ENCODE measurements at places on chromosomes 4 and X. TPM values are rescaled to one million over a fixed set of nuclear protein-coding genes. Genes with fewer than 3 reads are reported as not detected.

GRCh38 chr4:139282721-139283075, 2.7 kb upstream of the MGARP start:
- no peak for DNase-seq

DNA sequence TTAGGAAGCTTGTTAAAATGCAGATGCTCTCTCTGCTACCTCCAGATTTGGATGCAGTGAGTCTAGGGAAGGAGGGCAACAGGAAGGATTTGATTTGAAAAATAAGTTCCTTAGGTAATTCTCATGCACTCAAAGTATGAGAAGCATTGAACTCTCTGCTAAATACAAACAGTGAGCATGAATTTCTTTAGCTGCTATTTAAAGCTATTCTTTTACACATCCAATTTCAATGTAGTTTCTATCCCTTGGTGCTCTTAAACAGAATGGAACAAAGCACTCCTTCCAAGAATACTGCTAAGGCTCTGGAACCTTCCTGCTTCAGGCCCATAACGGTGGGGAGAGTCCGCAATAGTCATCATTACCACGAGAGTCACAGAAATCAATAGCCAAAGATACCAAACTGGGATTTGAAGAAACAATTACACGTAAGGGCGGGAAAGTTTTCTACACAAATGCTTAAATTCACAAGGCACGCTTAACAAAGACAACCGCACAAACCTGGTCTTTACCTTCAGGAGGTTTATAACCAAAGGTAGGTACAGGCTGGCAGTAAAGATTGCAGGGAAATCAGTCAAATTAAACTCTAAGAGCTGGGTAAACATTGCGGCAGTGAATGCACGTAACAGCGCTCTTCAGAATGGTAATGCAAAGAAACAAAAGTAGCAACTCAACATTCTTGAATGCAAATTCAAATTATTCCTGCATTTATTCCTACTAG, 123.2 kb upstream of the NAP1L5 start:
- DNase-seq, result no peak

DNA sequence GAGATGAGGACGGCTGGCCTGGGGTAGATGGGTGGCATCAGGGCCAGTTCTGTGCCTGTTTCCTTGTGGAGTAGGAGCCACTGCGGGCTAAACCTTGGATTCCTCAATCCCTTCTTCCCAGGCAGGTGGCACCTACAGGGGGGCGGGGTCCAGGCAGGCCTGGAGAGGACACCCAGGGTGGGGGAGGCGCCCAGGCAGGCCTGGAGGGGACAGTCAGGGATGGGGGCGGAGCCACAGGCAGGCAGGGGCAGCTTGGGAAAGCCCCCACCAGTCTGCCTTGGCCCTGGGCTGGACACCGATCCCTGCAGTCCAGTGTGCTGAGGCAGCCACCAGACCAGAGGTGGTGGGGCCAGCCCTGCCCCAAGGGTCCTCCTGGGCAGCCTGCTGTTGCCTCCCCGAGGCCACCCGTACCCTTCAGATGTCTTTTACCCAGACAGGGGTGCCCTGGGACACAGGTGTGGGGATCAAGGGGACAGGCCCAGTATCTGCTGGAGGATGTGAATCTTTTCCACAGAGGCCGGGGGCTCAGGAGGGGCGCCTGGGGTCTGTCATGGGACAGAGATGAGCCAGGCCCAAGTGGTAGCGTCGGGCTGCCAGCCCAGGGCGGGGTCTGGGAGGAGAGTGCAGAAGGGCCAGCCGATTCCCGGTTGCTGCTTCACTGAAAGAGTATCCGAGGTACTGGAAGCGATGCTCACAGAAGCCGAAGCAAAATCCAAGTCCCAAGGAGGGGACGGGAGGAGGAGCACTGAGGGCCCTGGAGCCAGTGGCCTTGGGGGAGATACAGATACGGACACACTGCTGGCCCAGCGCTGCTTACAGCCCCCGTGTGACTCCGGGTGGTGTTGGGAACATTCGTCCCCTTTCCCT, 34.5 kb downstream of the LRPAP1 start:
- DNase-seq, result no peak

GRCh38 chr4:158870626-158871334, 102.0 kb downstream of the FNIP2 start:
- DNase-seq, result no peak

GRCh38 chr4:138919094-138919936, 96.3 kb upstream of the NOCT start:
- DNase-seq, result peak; percentile 69

- no peak for DNase-seq
These were observed 115.5 kb upstream of the ACSL4 start for GRCh38 chrX:109848461-109849050.

DNA sequence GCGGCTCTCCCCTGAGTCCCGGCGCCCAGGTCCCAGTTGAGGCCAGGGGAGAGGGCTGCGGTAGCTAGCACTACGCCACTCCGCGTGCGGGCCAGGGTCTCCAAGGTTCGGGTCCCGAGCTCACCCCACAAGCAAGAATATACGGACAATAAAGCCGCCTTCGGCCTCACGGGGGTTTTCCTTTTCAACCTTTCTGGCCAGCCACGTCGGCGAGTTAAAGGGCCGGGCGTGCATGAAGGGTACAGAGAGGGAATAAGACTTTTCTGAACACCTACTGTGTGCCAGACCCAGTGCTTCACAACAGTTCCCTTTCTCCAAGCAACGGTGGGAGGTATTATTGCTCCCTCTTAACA, 138.5 kb upstream of the ZIC3 start:
- no peak for DNase-seq

- DNase-seq, result no peak
These were observed 24.0 kb upstream of the PCDH7 start for GRCh38 chr4:30696191-30696590.

GRCh38 chr4:179605196-179605595, 2163.0 kb upstream of the AGA start:
- no peak for DNase-seq

GRCh38 chrX:124098089-124098488, 136.6 kb downstream of the STAG2 start:
- DNase-seq, result peak; percentile 3

DNA sequence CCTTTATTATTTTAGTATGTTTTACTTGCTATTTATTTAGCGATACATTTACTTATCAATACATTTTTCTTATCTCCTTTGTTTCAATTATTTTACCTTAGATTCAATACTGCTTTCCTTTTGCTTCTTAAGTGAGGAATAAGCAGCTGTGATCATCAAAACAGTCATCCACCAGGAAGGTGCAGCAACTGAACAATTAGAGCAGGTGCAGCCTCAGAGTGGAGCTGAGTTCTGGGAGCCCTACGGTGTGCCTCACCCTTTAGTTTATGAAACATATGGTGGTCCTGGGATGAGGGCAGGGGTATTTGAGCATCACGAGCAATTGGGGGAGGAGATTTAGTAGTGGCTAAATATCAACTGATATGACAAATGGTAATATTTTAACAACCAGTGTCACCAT, 111.0 kb downstream of the FRYL start:
- DNase-seq, result no peak

DNA sequence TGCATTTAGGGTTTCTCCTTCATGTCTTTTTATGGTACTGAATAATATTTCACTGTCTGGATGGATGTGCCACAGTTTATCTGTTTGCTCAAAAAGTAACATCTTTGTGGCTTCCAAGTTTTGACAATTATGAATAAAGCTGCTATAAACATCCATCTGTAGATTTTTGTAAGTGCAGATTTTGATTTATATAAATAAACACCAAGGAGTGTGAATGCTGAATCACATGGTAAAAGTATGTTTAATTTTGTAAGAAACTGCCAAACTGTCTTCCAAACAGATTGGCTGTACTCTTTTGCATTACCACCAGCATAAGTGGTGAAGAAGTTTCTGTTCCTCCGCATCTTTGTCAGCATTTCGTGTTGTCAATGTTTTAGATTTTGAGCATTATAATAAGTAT, 158.7 kb upstream of the GIMD1 start:
- no peak for DNase-seq

- no peak for DNase-seq
These were observed 340.9 kb downstream of the CHIC1 start for GRCh38 chrX:73903941-73904340.

DNA sequence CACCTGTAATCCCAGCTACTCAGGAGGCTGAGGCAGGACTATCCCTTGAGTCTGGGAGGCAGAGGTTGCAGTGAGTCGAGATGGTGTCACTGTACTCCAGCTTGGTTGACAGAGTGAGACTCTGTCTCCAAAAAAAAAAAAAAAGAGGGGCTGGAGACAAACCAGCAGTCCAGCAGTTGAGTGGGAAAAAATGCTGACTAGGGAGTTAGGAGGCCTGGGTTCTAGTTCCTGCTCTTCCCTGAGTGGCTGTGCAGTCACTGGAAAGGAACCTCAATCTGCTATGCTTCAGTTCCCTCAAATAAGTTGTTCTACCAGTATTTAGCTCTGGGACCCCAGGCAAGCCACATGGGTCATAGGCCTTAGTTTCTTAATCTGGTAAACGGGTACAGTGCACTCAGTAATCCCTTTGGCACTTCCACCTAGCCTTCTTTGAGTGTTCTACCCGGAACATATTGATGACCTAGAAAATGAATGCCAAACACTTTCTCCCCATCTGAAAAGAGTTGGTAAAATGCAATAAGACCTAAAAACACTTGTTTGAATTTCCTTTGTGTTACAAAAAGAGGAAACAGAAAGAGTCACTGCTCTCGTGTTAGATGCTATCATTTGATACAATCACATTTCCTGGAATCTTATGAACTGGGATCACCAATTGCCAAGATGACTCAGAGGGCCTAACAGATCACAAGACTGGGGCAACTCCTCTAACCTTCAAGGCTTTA, 99.3 kb upstream of the EGFL6 start:
- no peak for DNase-seq

DNA sequence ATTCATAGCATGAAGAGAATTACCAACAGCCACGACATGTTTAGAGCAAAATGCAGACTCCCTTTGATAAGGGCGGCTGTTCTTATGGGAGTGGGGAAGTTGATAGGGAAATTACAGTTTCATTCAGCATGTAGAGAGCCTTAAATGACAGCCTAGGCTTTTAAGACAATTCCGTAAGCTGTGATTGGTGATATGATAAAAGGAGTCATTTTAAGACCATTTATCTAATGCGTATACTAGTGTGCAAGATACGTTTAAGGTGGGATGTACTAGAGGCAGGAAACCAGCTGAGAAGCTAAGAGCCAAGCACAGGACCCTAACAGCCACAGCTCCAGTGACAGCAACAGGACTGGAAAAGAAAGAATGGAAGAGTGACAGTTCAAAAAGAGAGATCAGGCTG, 102.2 kb upstream of the ZFP42 start:
- DNase-seq, result no peak

DNA sequence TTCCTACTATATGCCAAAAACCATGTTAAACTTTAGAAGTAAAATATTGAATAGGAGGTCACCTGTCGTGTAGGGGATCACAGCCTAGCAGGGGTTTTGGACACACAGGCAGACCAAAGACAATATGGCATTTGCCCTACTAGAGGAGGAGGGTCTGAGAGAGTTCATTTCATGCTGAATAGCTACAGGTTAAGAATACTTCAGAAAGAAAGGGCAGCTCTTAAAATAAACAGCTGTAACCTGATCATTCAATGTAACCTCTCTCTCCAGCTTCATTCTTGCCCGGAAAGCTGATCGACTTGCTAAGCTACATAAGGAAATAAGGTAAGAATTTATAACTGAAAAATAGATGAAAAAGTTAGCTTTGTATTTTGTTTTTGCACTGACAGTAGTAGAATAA, 79.9 kb downstream of the MAOA start:
- no peak for DNase-seq

- no peak for DNase-seq
These were observed 8.3 kb upstream of the EDA start for GRCh38 chrX:69607616-69608015.

GRCh38 chr4:41880022-41880837, 55.0 kb upstream of the TMEM33 start:
- DNase-seq, result no peak

GRCh38 chrX:97995834-97996233, 1112.1 kb downstream of the RPA4 start:
- DNase-seq, result no peak

DNA sequence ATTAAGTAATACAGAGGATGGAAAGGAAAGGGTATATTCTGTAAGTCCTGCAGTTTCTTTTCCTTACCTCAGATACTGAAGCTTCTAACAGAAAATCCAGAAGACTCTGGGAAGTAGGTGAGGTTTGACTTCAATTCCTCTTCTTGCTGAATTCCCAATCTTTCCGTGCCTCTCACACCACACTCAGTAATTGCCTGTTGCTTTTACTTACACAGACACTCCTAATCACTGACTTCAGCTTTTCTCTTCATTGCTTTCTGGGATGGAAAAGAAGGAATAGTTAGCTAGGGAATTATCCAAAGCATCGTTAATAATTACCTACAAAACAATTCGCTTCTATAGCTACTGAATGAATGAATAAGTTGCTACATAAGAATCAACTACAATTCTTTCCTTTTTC, 163.6 kb downstream of the FBXO8 start:
- peak; percentile 14 for DNase-seq

DNA sequence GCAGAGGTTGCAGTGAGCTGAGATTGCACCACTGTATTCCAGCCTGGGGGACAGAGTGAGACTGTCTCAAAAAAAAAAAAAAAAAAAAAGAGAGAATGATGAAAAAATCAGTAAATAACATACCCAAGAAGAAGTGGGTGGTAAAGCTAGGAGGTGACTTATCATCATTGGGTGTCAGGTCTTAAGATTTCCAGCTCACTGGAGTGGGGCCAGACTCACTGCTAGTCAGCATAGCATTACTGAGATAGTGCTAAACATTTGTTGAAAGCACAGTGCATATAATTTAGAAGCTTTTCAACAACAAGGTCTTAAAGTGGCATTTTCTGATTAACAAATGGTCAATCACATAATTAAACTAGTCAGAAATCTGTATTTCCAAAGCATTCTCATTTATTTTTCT, 221.8 kb upstream of the GYPA start:
- no peak for DNase-seq

DNA sequence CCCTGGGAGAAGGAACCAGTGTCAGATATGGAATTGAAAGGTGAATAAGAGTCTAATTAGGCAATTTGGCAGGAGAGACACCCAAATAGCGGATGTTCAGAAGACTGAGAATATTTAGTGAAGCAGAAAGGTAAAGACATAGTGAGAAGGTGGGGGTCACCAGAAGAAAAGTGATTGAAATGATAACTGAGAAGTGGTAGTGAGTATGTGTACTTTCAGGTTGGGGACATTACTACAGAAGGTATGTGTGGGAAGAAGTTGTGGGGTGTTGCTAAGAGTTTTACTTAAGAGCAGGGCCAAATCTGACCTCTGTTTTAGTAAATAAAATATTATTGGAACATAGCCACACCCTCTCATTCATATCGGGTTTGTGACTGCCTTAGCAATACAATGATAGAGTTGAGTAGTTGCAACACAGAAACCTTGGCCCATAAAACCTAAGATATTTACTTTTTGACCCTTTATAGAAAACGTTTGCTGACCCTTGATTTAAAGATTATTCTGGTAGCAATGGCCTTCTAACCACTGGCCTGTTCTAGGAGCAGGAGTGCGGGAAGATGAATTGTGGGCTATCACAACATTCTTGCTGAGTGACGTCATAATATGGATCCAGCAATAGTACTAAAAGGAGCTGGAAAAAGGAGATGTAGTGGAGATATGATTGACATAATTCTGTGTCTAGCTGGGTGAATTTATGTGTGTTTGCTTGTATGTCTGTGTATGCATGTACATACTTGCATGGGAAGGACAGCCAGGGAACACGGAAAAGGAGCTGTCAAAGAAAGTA, 115.3 kb downstream of the HS3ST1 start:
- DNase-seq, result no peak

Gene MTNR1A
- polyA plus RNA-seq, result 1.5 TPM

Gene LRCH2
- 11.1 TPM for polyA plus RNA-seq

Gene SLITRK4
- polyA plus RNA-seq, result 14.8 TPM

Gene SCD5
- polyA plus RNA-seq, result 46.8 TPM

Gene VBP1
- 73.1 TPM for polyA plus RNA-seq

Gene DRD5
- 0.80 TPM for polyA plus RNA-seq

Data from renal pelvis (tissue), 12 donors.